ENCODE measurements at places on chromosomes 4 and X.
A peak's percentile ranks its signal among the peaks of the same experiment; 100 is the strongest.

GRCh38 chr4:41814565-41814964 is 66.0 kb upstream of the PHOX2B start:
- DNase-seq, result no peak

DNA sequence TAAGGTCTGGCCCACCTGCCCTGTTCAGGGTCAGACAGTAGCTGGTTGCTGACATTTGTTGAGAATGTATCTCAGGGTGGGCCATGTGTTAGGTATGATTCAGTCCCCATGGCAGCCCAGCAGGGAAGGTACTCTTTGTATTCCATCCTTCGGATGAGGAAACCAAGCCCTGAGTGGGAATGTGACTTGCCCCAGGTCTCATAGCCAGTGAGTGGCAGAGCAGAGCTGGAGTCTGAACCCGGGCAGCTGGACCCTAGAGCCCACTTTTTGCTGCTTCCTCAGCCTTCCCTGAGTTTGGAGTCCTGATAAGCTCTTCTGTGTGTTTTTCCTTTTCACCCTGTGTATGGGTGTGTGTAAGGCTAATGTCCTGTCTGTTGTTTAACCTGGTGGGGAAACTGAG is 21.6 kb upstream of the UBA1 start:
- DNase-seq, result peak; percentile 22

- no peak for DNase-seq
Observed at GRCh38 chr4:129167640-129168260, 71.8 kb downstream of the C4orf33 start.

GRCh38 chr4:89006307-89006706 is 50.7 kb downstream of the FAM13A start:
- no peak for DNase-seq

DNA sequence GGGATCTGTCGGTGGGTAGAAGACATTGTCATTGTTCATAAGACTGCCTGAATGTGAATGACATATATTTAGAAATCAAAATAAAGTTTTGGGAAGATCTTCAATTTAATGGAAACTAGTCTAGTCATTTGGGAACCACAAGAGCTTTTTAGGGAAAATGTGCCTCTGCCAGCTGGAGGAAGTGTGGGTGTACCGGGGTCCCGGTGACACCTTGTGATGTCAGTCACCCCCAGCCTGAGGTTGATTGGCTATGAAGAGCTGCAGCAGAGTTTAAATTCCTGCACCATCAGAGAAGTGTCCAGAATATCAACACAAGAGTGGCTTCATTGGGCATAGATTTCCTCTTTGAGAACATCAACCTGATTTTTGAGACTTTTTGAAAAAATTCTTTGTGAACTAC is at the start of gene DMP1:
TSS of gene DMP1 (plus strand) at position 301 of the 400 bp plus-strand sequence. CDS start 6,213 bp downstream, outside the sequence.
- no peak for DNase-seq

DNA sequence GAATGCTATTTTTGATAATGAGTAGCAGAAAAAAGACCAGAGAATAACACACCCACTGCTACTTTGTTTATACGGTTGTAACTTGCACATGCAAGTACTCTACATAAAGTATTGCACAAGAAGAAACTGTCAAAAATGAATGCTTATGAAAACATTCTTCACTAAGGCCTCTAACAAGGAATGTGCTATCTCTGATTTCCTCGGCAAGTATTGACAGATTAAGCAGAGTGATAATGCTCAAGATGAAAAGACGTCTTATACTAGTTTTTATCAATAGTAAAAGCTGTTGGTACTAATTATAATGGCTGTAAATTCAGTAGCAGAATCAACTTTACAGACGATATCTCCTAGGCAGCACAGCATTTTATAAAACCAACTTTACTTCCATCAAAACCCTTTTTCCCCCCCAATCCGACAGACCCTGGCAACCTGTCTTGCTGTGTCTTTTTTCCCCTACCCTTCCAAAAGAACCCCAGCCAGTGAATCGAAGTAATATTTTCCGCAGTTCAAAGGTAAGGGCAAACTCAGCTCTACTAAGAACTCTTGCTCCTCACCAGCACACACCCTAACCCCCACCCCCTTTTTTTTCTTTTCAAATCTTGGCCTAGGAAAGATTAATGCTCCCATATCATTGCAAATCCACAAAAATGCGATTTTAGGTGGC is 1.5 kb downstream of the FRYL start:
- no peak for DNase-seq

DNA sequence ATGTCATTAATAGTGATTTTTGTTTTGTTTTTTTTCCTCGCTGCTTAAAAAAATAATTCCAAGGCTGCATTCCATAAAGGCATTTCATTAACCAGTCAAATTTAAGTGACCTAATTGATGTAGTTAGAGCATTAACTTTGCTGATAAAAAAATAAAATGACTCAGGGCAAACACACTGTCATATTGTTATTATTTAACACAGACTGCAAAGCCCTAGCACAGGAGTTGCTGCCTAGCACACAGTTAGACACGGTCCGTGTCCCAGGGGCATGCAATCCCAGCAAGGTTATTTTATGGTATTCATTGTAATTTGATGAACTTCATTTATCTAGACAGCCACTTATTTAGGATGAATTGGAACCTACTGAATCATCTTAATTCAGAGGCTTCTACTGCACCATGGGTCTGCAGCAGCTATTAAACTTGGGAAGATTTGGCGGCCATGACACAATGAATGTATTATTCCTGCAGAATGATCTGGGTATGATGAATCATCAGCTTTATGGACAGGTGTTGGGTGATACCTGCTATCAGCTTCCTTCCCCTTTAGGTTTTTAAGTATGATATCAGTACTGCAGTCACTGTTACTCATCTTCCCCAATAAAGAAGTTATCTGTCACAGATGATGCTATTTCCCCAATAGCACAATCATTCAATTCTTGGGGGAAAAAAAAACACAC is 182.7 kb downstream of the PPARGC1A start:
- no peak for DNase-seq

DNA sequence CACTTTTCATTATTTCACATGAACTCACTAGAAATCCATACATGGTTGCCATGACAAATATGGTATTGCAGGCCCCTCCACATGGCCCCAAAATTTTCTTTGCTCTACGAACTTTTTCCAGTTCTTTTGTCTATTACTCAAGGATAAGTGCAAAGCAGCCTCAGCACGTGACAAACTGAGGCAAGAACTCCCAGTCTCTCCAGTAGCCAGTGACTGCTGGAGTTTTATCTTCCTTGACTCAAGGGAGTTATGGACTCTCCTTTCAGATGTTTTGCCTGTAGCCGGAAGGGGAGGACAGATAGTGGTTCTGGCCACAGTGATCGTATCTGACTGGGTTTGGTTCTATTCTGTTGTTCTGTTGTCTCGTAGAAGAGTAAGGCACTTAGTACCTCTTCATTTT is 105.5 kb downstream of the ARHGAP24 start:
- no peak for DNase-seq

GRCh38 chrX:133698298-133698697 is 283.0 kb upstream of the GPC4 start:
- no peak for DNase-seq

DNA sequence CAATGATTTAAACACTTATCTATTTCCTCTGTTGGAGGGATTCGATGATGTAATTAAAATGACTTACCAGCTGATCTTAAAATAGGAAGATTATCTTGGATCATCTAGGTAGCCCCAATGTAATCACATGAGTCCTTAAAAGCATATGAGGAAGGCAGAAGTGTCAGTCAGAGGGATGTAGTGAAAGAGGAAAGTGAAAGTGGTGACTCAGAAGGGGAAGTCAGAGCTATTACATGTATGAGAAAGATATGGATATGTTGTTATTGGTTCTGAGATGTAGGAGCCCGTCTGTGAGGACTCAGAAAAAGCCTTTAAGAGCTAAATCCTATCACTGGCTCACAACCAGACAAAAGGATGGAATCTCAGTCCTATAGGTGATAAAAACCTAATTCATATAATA is 456.4 kb downstream of the DACH2 start:
- no peak for DNase-seq

GRCh38 chr4:136306361-136306760 is 1225.9 kb downstream of the PCDH18 start:
- DNase-seq, result no peak

DNA sequence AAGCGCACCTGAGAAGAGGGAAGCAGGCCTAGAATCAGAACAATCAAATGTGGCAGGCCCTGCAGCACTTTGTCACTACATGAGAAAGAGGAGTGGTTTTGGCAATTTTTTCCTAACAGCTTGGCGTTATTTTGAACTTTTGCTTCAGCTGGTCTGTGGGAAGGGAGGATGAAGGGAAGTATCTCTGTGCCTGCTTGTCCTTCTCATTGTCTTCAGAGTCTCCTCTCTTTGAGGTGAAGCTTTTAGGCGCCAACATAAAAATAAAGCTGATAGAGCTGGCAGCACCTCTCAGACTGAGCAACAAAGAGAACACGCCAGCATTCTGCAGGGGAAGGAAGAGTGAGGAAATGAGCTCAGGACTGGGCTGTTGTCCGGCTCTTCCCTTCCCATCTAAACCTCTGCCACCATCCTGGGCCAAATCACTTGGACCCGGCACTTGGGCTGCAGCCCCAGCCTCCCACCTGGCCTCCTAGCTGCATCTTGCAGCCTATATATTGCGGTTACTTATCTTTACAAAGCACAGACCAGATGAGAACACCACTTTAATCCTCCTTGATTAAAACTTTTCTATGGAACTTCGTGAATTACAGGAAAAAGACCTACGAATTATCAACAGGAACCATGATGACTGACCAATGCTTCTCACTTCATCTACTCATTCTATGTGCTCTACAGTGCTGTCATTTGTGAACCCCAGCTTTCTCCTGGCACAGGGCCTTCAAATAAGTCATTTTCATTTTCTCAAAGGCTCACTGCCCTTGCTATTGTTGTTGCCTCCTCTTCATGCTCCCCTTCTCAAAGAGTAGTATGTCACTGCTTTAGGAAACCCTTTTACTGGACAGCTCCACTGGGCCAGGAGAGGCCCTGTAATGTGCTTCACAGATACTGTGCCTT is 476.4 kb upstream of the HS3ST1 start:
- DNase-seq, result no peak

- DNase-seq, result no peak
Observed at GRCh38 chrX:6184900-6185515, 43.7 kb downstream of the NLGN4X start.

- DNase-seq, result no peak
Observed at GRCh38 chrX:30904186-30904585, 15.1 kb upstream of the TAB3 start.

DNA sequence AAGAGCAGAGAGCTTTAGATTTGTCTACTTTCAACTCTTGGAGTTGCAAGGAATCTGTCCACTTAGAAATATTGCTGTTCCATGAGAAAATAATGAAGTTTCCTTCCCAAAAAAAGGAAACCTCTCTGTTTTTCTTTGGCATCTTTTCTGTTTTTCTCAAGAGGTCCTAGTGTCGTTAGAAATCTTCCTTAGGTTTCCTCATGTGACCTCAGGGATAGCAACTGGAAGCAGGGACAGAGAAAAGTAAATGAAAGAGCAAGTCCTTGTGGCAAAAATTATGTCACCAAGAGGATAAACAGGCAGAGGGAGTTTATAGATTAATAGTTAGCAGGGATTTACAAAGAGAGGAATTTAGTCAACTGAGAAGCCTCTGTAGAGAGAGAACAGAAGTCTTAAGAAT is 478.4 kb upstream of the ADGRL3 start:
- DNase-seq, result no peak

DNA sequence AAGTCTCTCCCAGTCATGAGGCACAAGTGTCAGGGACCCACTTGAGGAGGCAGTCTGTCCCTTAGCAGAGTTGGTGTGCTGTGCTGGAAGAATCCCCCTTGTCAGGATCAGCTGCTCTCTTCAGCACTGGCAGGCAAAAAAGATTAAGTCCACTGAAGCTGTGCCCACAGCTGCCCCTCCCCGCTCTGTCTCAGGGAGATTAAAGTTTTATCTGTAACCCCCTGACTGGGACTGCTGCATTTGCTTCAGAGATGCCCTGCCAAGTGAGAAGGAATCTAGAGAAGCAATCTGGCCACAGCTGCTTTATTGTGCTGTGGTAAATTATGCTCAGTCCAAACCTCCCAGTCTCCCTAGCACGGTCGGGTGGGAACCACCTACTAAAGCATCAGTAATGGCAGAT is 37.4 kb upstream of the HEPH start:
- no peak for DNase-seq

DNA sequence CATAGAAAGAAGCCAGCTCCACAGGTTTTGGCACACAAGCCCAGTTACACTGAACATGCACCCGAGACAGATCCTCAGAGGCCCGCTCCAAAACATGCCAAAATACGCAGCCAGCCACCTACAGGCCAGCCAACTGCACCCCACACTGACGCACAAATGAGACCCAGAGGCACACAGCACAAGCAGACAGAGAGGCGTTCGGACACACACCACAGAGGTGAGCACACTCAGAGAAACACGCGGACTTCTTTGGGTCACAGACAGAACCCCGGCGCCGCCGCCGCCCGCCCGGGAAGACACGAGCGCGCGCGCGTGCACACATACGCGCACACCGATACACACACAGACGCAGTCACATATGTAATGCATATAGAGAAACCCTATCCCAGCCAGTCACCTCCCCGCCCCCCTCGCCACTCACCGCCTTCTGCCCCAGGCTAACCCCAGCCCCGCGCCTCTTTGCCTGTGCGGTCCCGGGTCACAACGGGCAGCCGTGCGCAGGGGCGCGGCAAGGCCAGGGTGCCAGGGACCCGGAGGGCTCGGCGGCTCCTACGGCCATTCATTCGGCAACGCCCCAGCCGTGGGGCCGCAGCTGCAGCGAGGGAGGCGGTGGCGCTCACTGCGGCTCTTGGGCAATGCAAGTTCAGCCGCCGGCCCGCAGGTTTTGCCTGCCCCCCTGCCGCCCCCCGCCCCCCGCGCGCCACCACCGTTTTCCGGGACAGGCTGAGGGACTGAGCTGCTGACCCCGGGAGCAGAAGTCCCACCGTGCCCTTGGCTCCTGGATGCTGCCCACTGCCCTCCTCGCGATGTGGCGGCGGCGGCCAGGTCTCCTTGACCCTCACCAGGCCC is 553 bp downstream of the SEPTIN6 start:
- peak; percentile 86 for DNase-seq

- DNase-seq, result no peak
Observed at GRCh38 chr4:127622921-127623796, 9.6 kb upstream of the INTU start.

GRCh38 chrX:115693476-115693875 is 132.5 kb downstream of the PLS3 start:
- DNase-seq, result no peak

DNA sequence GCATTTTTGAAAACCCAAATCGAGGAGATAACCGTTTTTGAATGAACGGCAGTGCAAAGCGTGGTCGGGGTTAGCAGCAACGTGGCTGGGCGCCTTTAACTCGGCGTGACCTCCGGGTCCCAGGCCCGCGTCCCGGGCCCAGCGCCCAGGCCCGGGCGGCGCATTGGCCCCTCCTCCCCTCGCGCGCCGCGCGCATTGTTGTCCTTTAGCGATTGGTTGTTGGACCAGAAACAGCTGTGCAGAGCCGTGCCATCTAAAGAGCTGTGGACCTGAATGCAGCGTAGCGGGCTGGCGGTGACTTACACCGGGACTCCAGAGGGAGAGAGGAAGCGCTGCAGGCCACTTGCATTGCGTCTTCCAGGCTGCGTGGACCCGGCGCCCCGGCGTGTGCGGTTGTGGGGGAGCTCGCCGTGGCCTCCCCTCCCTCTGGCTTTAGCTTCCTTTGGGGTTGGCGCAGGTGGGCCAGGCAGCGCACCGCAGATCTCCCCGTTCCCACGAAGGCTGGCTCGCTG is at the start of gene STOX2:
TSS of gene STOX2 (plus strand) at position 227 of the 512 bp plus-strand sequence. CDS start 1,484 bp downstream, outside the sequence.
- DNase-seq, result no peak

GRCh38 chrX:17606231-17606630 is 131.1 kb upstream of the SCML1 start:
- DNase-seq, result no peak

GRCh38 chr4:35948171-35948570 is 296.1 kb downstream of the ARAP2 start:
- DNase-seq, result no peak
